ENCODE measurements at places on chromosomes 7 and 10.

GRCh38 chr7:6012355-6013104 lies 3.5 kb downstream of the AIMP2 start:
- no peak for DNase-seq

DNA sequence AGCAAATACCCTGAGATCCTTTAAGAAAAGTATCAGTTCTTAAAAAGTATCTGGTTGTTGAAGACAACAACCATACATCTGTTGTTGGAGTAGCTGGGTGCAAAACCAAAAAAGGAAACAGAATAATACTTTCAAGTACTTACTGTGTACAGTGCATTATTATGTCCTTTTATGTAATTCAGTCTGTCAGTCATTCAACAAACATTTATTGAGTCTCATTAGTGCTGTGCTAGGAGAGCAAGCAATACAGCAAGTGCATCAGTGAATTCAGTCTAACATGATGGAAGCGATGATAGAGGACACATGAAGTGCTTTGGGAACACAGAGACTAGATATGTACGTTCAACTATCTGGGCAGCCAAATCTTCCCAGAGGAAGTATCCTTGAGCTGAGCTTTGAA lies 37.4 kb upstream of the KIF5B start:
- no peak for DNase-seq

GRCh38 chr7:71191771-71192170 lies 59.8 kb downstream of the GALNT17 start:
- DNase-seq, result no peak

DNA sequence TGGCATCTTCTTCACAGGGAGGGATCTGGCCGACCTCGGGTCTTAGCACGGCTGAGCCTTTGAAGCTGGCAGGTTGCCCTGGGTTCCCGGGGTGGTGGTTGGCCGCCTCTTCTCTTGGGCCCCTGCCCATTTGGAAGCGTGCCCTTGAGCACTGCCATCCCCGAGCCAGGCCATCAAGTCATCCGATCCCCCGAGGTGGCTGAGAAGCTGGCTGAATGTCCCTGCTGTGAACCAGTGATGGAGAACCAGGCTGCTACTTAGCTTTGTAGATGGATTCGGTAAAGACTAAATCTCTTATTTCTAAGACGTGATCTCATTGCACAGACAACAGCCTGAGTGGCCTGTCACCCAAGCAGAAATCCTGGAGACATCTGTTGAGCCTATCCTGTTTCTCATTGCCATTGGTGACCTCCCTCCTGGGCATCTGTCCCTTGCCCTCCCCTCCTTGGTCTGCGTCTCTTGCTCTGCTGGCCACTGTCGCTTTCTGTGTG lies 74.3 kb downstream of the GRK5 start:
- DNase-seq, result peak; percentile 71

GRCh38 chr10:71252220-71252619 lies 39.9 kb downstream of the UNC5B start:
- no peak for DNase-seq

DNA sequence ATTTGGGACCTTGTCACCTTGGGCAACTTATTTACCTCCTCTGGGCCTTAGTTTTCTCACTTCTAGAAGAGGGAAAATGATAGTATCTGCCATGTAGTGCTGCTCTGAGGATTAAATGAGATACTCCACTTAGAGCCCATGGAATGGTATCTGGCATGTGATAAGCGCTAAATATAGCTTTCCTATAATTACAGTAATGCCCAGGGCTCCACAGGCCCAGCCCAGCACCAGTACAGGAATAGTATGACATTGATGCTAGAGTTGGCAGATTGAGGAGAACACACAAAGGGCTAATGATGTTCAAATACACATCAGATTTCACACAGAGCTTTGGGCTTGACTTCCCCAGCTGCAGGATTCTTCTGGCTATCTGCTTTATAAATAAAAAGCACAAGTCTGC lies 34.9 kb downstream of the FAS start:
- DNase-seq, result no peak

GRCh38 chr7:5404421-5404826 lies 19.2 kb downstream of the TNRC18 start:
- no peak for DNase-seq

GRCh38 chr7:101243646-101244374 lies 1.1 kb downstream of the FIS1 start:
- no peak for DNase-seq

Data from hippocampal formation (tissue), 2 donors.